ENCODE measurements at places on chromosomes 6 and 20. TPM values are rescaled to one million over a fixed set of nuclear protein-coding genes. Genes with fewer than 3 reads are reported as not detected.

Gene MYL9
- 209 TPM for polyA plus RNA-seq

DNA sequence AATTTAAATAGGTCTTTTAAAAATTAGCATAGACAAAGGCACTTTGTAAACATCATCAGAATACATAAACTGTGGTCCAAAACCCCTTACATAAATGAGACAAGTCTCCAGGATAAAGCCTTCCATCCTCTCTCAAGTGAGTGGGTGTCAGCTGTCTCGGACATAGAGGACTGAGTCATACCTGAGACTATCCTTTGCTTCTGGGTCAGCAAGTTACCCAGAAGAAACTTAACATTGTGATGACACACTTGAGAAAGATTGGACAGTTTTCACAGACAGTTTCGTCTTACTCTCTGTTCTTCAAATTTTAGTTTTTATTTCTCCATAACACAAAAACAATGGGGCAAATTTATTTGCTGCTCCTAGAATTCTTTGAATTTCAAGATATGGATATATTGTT, 838.0 kb downstream of the DHX35 start:
- no peak for DNase-seq

Gene GCNT2
- 5.7 TPM for polyA plus RNA-seq

DNA sequence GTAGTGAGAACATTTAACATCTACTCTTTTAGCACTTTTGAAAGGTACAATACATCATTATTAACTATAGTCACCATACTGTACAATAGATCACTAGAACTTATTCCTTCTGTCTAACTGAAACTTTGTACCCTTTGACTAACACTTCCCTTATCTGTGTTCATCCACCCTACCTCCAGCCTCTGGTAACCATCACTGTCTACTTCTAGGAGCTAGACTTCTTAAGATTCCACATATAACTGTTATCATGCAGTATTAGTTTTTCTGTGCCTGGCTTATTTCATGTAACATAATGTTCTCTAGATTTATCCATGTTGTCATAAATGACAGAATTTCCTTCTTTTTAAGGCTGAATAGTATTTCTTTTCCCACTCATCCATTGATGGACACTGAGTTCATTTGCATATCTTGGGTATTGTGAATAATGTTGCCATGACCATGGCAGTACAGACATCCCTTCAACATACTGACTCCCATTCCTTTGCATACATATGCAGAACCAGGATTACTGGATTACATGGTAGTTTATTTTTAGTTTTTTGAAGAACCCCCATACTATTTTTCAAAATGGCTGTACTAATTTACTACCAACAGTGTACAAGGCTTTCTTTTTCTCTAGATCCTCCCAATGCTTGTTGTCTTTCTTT, 135.7 kb downstream of the MOXD1 start:
- no peak for DNase-seq

GRCh38 chr6:153218184-153218792, 87.2 kb upstream of the RGS17 start:
- DNase-seq = no peak
